BJ (cell line): ENCODE measurements at places on chromosomes 1 and 21.

- no peak for DNase-seq
Observed at GRCh38 chr1:219330669-219331068, 157.0 kb downstream of the LYPLAL1 start.

- no peak for DNase-seq
Observed at GRCh38 chr1:168865850-168866620, 137.0 kb upstream of the DPT start.

DNA sequence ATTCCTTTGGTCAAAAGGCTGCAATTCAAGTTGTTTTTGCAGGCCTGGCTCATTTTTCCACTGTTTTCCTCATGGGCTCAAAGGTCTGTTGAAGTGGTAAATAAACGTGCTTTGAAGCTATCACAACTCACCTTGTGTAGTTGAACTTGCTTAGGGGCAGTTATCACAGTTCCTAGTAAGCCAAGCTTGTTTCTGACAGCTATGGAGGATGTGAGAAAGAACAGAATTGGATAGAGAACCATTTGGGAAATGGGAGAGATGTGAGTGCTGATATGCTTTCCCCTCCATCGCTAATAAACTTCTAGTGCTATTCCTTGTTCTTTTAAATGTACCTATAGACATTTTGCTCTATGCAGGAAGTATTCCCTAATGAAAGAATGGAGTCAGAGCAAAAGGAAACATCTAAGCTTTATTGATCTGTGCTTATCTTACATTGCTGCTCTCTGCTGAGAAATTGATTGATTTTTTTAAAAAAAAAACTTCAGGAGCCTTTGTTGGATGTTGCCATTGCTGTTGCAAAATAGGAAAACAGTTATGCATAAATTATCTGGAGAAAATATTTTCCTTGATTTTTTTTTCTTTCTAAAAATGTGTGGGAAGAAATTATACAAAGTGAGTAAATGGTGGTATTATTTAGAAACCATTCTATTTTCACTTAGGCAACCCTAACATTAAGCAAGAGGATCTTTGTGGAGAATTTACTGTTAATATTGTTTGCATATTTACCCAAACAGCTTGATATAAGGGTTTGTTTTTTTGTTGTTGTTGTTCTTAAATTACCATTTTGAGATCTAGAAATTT, 118.2 kb downstream of the MAGI3 start:
- DNase-seq: no peak

GRCh38 chr1:100622506-100622905, 84.6 kb downstream of the GPR88 start:
- DNase-seq: no peak

GRCh38 chr1:206041640-206042039, 11.3 kb upstream of the RHEX start:
- DNase-seq: no peak

DNA sequence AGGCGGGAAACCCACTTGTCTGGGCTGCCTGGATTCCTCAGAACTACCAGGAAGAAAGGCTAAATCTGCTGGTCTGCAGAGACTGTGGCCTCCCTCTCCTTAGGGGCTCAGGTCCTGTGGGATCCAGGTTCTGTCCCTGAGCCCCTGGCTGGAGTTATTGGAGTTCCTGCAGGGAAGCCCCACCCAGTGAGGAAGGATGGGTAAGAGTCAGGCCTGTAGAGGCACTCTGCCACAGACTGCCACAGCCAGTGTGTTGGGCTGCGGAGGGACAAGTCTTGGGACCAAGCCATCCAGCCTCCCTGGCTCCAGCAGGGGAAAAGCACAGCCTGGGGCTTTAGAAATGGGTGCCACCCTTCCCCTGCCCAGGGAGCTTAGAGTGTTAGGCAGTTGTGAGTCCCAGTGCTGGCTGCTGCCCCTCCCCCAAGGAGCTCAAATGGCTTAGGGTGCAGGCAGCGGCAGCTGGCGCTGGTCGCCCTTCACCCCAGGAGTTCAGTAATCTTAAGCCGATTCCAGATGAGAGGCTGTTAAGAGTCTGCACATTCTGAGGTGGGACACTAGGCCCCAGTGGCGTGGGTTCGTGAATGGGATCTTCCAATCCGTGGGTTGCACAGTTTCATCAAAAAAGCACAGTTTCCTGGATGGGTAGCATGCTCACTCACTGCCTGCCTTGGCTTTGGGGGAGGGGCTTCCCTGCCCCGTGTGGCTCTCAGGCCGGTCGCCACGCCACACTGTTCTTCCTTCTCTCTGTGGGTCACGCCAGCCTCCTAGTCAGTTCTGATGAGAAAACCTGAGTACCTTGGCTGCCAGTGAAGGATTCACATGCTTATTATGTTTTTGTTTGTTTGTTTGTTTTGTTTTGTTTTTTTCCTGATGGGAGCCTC, 57.6 kb upstream of the FMO3 start:
- no peak for DNase-seq

DNA sequence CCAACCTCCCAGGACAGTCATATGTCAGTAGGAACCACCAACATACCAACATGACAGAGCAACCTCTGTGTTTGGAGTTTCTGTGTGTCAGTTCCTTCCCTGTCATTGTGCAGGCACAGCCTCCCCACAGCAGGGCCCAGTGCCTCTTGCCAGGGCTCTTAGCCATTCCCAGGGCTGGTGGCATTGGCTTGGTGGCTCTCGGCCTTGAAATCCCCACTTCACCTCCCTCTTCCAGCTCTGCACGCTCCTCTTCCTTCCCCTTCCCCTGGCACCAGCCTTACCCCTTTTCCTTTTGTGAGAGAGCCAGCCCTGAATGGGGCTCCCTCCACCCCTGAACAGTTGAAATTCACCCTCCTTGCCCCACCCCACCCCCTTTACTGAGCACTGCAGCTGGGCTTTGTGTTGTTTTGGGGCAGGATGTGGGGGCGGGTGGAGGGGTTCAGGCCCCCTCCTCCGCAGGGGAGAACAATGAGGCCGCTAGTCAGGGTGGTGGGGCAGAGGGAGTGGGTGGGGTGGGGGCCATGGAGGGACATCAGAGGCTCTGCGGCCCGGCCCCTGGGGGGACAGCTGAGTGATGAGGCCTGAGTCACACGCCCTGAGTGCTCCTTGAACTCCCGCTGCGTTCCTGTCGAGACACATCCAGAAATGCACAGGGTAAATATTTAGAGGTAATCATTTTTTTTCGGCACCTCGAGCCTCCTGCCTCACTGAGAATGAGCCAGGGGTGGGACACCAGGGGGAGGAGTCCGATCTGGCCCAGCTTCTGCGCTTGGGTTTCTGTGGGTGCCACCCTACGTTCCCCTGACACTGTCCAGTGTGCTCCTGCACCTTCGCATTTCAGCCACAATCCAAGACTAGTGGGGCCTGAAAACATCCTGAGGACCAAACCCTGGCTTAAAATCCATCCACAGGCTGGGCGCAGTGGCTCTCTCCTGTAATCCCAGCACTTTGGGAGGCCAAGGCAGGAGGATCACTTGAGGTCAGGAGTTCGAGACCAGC, 28.6 kb downstream of the LGR6 start:
- no peak for DNase-seq

- DNase-seq: no peak
Observed at GRCh38 chr1:172338295-172338735, 82.2 kb upstream of the C1orf105 start.

- peak; percentile 62 for DNase-seq
Observed at GRCh38 chr1:163866564-163866963, 544.8 kb downstream of the NUF2 start.

- DNase-seq: no peak
Observed at GRCh38 chr1:217471403-217471802, 159.5 kb downstream of the GPATCH2 start.

- no peak for DNase-seq
Observed at GRCh38 chr1:51247022-51247421, 10.9 kb downstream of the RNF11 start.

DNA sequence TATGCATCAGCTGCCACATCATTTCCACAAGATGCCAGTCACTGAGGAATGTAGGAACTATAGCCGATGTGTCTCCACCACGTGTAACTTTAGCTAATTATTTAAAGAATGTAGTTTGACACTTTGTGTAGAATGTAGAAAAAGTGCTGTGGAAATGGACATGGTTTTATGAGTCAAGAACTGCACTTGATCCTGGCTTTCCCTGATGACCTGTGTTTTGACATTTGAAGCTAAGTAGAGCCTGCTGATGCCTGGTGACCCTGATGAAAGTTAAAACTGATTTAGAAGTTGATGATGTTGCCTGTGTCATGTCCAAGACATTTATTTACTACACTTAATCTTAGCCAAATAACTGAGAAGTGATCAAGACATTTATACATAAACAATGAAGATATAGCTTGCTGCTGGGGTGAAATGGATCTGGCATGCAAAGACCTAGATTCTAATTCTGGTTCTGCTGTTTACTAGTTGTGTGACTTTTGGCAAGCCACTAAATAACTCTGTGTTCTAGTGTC, 4.4 kb upstream of the OSBPL9 start:
- no peak for DNase-seq

GRCh38 chr1:58763214-58763613, 20.6 kb downstream of the JUN start:
- peak; percentile 68 for DNase-seq

GRCh38 chr1:70864302-70864701, 183.3 kb downstream of the PTGER3 start:
- peak; percentile 23 for DNase-seq

DNA sequence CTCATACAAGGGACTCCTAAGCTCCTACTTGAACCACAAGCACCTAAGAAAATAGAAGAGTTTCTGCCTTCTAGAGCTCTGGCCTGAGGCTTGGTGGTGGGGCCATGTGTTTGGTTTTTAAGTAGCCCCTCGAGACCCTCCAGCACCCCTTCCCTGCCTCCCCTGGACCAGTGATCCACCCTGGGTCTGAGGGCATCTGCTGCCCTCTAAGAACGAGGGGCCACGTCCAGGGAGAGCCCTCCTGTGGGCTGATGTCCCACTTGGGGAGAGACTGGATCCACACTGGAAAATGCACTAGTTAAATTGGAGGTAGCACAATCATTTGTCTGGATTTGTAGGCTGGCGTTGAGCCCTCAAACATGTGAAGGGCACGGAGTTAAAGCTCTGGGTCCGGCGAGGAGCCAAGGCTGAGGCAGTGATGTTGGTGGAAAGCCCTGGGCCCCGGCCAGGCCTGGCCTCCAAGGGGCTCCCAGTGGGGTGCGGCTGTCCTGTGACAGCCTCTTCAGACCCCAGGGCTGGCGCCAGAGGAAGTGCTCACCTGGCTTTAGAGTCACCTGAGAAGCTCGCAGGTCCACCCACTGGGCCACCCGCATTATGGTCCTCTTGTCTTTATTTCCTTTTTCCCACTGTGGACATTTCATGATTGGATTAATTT, 65.2 kb downstream of the SLC37A1 start:
- no peak for DNase-seq

GRCh38 chr1:44519035-44519676, 114.1 kb downstream of the RNF220 start:
- DNase-seq: no peak

- DNase-seq: no peak
Observed at GRCh38 chr1:119475866-119476439, 31.1 kb upstream of the HSD3B1 start.

GRCh38 chr1:198788561-198789064, 149.8 kb downstream of the PTPRC start:
- no peak for DNase-seq

GRCh38 chr21:32578107-32578691, 7.1 kb downstream of the TCP10L start:
- DNase-seq: no peak

- DNase-seq: no peak
Observed at GRCh38 chr1:200627575-200628222, 7.1 kb upstream of the KIF14 start.

GRCh38 chr1:46421739-46422138, 27.6 kb downstream of the FAAH start:
- DNase-seq: no peak

GRCh38 chr1:185449378-185450059, 132.5 kb upstream of the IVNS1ABP start:
- no peak for DNase-seq
